Left hindlimb (tissue), 1 donor: ENCODE measurements at places on chromosomes 6 and 20.

- DNase-seq = no peak
These were observed 115.2 kb downstream of the DLL1 start for GRCh38 chr6:170175644-170176135.

DNA sequence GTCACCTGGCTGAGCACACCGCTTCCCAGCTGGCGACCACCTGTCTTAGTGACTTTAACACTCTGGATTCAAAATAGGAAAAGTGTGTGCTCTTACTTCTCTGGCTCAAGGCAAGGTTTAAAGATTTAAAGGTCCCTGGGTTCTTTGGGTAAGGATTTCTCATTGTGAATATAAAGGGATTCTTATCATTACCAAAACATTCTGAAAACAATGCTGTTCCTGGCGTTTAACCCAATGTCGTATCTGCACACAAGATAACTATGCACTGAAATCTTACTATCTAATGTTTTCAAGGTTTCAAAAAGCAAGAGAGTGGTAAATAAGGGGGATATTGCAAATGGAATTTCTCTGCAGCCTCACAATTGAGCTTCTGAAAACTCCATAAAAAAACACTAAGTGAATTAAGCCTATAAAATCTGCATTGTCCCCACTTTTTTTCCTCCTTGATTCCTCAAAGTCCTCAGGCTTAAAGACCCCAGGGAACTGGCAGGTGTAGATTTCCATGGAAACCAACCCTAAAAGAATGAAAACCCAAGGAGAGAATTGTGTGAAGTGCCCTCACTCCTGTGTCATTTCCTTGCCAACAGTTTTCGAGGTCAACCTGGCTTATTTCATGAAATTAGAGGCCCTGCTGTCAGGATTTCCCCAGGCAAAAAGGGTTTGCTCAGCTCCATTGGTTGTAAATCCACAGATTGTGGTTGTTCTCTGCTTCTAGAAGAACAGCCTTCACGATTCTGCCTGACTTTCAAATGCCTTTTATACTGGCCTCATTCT lies 44.0 kb downstream of the BMP2 start:
- no peak for DNase-seq

DNA sequence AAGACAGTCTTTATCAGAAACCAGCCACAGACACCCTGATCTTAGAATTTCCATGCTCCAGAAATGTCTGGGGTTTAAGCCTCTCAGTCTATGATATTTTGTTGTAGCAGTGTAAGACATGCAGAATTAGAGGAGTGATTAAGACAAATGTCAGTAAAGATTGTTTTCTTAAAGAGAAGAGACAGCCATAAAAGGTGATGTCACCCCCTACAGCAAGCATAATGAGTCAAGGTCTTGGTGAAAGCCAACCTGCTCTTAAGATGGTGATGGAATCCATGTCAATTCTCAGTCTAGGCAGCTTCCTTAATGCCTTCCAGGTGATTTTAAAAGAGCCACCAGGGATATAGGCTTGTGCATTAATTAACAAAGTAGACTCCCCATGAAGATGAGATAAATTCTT lies 849.9 kb upstream of the EPHA7 start:
- no peak for DNase-seq

DNA sequence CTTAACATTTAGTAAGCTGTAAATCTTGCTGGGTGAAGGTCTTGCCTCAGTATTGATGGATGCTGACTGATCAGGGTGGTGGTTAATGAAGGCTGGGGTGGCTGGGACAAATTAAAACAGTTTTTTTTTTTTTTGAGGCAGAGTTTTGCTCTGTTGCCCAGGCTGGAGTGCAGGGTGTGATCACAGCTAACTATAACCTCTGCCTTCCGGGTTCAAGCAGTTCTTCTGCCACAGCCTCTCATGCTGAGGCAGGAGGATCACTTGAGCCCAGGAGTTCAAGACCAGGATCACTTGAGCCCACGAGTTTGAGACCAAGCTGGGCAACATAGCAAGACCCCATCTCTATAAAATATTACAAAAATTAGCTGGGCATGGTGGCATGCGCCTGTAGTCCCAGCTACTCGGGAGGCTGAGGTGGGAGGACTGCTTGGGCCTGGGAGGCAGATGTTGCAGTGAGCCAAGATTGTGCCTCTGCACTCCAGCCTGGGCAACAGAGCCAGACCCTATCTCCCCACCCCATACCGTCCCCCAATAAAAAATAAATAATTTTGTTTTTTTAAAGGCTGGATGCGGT lies 67.2 kb downstream of the NCOA3 start:
- DNase-seq = no peak

DNA sequence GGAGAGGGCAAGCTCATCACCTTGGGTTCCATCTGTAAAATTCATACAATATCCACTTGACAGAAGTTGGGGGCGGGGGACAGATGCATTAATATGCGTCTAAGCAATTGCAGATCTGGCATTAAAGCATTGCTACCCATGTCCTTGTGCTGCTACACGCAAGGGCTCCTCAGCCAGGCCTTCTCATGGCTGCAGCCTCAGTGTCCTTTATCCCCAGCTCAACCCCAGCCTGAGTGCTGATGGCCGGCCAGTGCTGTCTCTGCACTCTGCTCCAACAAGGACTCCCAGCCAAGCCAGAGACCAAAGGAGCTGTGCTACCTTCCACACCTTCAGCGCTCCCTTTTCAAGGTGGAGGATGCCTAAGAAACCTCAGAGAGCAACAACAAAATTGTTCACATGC lies 188.5 kb upstream of the STXBP5 start:
- DNase-seq = no peak

DNA sequence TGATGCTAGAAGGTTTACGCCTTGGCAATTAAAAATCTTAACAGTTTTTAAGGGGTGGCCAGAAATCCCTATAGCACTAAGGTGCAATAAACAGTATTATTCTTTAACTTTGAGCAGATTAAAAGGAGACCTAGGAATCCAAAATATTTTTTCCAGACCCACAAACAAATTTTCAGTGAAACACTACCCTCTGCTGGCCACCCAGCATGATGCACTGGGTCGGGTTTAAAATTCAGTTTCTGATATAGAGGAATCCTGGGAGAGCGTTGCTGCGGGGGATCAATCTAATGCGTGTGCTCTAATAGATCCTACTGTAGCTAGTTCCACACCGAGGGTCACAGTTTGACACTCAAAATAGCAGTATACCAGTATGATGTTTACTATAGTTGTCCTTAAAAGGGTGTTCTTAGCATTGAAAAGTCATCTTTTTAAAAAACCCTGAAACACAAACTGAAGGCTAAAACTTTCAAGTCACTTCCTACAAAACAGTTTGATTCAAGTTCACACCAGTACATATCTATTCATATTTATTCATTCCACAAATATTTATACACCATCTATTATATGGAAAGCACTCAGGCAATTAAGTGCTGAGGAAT lies 10.2 kb downstream of the UBE3D start:
- peak; percentile 50 for DNase-seq

DNA sequence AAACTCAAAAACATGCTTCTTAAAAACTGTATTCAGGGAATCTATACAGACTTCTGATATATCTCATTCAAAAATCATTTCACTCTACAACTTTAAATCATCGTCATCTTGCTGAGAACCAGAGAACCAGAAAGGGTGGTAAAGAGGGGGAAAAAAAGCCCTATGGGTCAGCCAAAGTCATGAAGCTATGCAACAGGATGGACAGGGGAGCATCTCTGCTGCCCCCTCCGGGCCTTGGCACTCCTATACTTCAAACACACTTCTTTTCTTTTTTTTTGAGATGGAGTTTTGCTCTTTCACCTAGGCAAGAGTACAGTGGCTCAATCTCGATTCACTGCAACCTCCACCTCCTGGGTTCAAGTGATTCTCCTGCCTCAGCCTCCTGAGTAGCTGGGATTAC lies 73.5 kb upstream of the NFATC2 start:
- no peak for DNase-seq

GRCh38 chr6:97524811-97525210 lies 241.8 kb upstream of the MMS22L start:
- DNase-seq = no peak

GRCh38 chr20:59949911-59950310 lies 8.3 kb upstream of the CDH26 start:
- DNase-seq = no peak

DNA sequence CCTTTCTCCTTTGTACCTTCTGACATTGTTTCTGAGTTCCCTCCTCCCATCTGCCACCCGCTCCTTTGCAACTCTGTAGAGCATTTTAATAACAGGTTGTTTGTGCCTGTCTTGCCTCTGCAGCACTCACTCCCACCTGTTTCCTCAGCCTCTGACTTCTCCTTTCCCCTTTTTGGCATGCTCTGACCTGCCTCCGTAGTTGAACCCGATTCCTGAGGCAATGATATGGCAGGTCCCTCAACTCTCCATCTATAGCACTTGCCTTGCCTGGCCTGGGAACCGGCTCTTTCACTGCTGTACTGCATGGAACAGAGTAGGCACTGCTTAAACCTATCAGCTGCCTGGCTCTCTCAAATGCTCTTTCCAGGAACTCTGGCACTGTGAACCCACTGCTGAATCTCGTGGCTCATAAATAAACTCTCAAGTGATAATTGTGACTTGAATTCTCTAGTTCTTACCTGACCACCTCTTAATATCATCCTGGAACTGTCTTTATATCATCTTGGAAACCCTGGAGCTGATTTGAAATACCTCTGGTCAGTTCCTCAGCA lies 50.3 kb downstream of the UTRN start:
- no peak for DNase-seq

- no peak for DNase-seq
These were observed 57.4 kb downstream of the NPEPL1 start for GRCh38 chr20:58749979-58750378.

DNA sequence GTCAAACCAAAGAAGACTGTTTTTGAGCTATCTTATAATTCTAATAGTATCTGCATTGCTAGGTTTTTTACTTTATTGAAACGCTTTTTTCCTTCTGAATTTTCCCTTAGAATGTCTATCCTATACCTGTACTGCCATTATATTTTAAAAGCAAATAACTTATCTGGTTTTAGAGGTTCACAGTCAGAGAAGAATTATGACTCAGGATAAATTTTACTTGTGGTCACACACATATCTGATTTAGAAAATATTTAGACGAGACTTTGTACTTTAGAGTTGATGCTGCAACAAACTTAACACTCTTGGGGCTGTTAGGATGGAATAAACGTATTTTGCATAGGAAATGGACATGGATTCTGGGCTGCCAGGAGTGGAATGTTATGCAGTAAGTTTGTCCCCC lies 33.0 kb downstream of the LMBRD1 start:
- DNase-seq = no peak

- DNase-seq = no peak
These were observed 308.1 kb downstream of the EPM2A start for GRCh38 chr6:145427232-145427631.

GRCh38 chr6:3663081-3663480 lies 88.4 kb downstream of the PXDC1 start:
- DNase-seq = no peak

DNA sequence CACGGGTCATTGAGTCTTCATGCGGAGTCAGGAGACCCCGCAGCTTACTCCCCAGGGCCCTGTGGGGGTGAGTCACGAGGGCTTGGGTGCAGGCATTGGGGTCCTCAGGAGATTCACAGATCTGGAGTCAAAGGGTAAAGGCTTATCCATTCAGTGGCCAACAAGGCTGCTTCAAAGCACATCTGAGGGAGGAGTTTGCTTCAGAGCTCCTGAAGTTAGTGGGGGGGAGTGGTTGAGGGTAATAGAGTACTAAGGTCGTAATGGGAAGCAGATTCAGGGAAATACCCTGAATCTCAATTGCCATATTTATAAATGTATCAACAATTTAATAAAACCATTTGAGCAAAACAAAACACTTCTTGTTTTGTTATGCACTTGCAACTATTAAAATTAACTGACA lies 37.3 kb downstream of the SH3BGRL2 start:
- DNase-seq = no peak

DNA sequence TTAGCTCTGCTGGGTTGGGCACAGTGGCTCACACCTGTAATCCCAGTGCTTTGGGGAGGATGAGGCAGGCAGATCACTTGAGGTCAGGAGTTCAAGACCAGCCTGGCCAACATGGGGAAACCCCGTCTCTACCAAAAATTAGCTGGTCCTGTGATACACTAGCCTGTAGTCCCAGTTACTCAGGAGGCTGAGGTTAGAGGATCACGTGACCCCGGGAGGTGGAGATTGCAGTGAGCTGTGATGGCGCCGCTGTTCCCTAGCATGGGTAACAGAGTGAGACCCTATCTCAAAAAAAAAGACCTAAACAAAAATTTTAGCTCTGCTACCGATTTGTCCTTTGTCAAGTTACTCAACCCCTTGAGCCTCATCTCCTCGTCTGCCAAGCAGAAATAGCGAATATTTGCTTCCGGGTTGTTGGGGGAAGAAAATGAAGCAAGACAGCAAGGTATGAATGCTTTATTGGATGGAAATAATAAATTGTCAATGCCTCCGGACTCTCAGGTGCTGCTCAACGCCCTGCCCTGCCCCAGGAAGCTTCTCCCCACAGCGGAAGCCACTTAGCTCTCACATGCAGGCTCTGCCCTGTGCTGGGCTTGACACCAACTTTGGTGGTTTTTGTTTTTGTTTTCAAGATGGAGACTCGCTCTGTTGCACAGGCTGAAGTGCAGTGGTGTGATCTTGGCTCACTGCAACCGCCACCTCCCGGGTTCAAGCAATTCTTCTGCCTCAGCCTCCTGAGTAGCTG lies 24.9 kb upstream of the ITCH start:
- no peak for DNase-seq

- no peak for DNase-seq
These were observed 3.2 kb downstream of the SULF2 start for GRCh38 chr20:47782076-47782475.

GRCh38 chr6:16663901-16664300 lies 97.4 kb downstream of the ATXN1 start:
- DNase-seq = no peak

DNA sequence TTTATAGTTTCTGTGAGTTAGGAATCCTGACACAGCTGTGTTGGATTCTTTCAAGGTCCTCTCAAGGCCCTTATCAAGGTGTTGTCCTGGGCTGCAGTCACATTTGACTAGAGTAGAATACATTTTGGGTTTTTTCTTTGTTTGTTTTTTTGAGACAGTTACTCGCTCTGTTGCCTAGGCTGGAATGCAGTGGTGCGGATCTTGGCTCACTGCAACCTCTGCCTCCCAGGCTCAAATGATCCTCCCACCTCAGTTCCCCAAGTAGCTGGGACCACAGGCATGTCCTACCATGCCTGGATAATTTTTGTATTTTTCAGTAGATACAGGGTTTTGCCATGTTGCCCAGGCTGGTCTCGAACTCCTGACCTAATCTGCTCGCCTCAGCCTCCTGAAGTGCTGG lies 15.7 kb downstream of the NFYA start:
- DNase-seq = no peak

- no peak for DNase-seq
These were observed 67.3 kb downstream of the PPP1R3G start for GRCh38 chr6:5152460-5152859.

DNA sequence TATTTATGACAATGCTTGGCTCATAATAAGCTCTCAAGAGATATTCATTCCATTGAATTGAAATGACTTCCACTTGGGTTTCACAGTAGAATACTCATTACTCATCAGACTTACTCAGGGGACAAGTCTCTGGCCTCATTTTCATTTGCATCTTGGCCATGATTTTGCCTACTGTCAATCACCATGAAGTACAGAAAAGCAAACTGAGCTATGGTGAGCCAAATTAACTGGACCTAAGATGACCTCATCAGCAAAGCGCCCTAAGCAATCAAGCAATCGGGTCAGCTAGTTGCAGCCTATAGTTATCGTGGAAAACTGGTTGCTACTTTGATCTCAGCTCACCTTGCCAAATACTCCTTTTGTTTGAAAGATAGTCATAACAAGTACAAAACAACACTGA lies 494.7 kb upstream of the SLC35B3 start:
- no peak for DNase-seq
